Activated CD4-positive, alpha-beta T cell treated with anti-CD3 and anti-CD28 coated beads for 36 hours (primary cell): ENCODE measurements at places on chromosomes 12 and 14. TPM values are rescaled to one million over a fixed set of nuclear protein-coding genes. Genes with fewer than 3 reads are reported as not detected.

DNA sequence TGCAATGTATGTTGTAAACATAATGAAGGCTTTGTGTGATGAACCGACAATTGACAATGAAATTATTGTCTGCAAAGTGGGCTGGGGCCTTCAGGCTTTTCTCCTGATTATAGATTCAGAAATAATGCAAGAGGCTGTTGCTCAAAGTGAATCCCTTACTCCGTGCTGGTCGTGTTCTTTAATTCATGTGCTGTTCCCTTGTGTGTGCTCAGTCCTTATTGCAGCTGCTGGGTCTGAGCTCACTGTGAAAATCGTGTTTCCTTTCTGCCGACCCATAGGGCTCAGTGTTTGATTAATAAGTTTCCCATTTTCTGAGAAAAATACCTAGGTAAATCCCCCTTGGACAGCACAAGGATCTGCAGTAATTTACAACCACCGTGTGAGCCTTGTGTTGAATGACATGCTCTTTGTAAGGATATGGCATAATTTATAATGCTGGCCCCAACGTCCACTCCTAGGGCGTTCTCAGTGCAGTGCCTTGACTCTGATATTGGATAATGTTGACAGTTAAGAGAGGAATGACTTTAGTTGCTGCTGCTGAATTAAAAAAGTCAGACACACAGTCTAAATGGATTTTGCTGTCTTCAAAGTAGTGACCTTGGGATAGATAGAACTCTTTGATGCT, 81.6 kb downstream of the RGS6 start:
- DNase-seq: no peak

DNA sequence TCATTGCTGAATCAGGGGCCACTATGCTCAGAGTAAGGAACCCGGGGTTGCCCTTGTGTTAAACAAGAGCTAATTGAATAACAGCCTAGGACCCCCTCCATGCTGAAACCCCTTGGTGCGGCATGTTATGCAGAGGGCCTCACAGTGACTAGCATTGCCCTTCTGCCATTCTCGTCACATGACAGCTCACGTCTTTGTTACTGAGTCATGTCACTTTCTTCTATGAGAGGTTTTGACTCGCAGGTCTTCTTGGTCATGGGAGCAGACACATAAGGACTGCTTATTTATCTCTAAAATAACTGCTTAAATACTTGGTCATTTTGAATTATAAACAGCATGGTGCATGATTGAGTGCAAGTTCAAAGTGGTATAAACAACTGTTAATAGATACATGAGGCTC, 24.9 kb downstream of the TCTN1 start:
- no peak for DNase-seq

DNA sequence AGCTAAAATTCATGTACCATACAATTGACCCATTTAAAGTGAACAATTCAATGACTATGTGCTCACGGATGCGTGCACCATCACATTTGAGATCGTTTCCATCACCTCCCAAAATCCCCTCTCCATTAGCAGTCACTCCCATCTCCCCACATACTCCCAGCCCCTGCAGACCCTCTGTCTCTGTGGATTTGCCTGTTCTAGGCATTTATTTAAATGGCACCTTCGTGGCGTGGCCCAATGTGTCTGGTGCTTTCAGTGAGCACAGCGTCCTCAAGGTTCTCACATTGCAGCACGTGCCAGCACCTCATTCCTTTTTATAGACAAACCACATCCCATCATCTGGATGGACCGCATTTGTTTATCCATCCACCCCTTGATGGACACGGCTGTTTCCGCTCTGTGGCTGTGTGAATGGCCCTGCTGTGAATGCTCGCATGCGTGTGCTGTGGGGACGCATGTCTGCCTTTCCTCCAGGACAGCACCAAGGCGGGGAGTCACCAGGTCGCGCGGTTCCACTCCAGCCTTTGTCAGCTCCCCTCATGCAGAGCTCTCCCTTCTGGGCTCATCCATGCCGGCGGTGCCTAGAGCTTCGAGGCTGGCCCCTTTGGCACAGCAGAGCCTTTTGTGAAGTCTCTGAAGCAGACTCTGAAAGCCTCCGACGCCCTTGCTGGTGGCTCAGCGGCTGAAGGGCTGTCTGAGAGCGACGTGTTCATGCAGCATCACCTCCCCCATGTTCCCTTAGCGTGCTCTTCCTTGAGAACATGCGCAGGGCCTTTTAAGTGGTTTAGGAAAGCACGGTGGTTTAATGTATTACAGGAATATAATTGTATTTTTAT, 184.4 kb downstream of the KIF26A start:
- no peak for DNase-seq

GRCh38 chr14:75619548-75619947, 41.1 kb downstream of the ERG28 start:
- no peak for DNase-seq

DNA sequence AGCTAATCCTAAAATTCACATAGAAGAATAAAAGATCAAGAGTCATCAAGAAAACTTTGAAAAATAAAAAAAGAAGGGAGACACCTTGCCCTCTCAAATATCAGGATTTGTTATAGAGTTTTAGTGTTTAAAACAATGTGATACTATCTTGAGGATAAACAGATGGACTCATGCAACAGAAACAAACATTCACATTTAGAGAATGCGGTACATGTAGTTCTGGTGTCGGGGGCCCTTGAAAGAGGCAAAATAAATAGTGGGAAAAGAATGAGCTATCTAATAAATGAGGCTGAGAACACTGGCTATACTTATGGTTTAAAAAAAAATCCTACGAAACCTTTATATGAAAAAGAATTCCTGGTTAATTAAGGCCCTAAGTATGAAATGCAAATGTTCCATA, 127.7 kb downstream of the LLPH start:
- no peak for DNase-seq

DNA sequence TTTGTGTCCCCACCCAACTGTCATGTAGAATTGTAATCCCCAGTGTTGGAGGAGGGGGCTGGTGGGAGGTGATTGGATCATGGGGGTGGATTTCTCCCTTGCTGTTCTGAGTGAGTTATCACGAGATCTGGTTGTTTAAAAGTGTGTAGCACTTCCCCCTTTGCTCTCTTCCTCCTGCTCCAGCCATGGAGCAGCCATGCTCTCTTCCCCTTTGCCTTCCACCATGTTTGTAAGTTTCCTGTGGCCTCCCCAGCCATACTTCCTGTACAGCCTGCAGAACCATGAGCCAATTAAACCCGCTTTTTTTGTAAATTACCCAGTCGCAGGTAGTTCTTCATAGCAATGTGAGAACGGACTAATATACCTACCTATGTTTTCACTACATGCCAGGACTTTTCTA, 2.6 kb upstream of the POC1B start:
- DNase-seq: no peak

- DNase-seq: no peak
Observed at GRCh38 chr12:28750946-28751685, 398.0 kb upstream of the FAR2 start.

- no peak for DNase-seq
Observed at GRCh38 chr14:92880851-92881250, 42.1 kb upstream of the CHGA start.

- no peak for DNase-seq
Observed at GRCh38 chr12:86950444-86950843, 694.3 kb upstream of the MGAT4C start.

GRCh38 chr14:77378701-77379100, 1.5 kb downstream of the SAMD15 start:
- DNase-seq: no peak

GRCh38 chr14:22601996-22602395, 3.9 kb downstream of the ABHD4 start:
- no peak for DNase-seq

- no peak for DNase-seq
Observed at GRCh38 chr14:30299915-30300314, 259.0 kb upstream of the G2E3 start.

DNA sequence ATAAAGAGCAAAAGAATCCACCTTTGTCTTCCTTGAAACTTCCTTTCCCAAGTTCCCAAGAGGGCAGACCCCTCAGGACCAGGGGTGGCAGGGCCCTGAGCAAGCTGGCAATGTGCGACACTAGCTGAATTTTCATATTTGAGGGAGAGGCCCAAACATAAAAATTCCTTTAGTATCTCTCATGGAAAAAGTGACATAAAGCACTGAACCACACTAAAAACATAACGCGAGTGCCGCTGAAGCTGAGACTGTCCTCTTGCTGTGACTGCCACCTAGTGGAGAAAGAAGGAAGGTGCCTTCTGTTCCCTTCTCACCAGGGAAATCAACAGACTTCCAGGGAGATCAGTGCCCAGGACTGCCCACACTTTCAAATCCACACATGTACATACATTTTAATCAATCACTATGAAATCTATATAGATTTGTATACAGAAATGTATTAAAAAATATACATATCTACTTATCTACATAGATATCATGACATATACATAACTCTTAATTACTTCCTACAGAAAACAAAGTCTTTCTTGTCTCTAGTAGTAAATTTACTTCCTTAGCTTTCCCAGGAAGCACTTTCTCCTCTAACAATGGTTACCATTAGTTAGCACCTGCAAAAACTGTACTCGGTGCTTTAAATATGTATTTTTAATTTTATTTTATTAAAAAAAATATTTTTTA, 53.8 kb downstream of the SSH1 start:
- DNase-seq: peak; percentile 80

- no peak for DNase-seq
Observed at GRCh38 chr12:26554332-26554731, 278.7 kb downstream of the ITPR2 start.

DNA sequence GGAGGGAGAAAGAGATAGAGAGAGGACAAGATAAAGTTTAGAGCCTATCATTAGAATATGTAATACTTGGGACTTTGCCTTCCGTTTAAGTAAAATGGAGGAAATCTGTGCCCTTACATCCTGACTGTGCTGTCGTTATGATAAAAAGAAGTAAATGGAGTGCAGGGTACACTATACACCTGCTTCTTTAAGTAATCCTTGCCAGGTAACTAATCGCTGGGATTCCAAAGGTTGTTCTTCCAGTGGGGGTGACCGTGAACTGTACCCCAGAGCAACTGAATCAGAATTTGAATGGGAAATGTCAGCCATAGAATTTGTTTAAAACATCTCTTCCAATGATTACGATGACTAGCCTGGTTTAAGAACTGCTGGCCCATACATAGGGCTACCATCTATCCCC, 126.1 kb upstream of the EEA1 start:
- DNase-seq: no peak

- DNase-seq: no peak
Observed at GRCh38 chr12:114903083-114903691, 219.2 kb upstream of the TBX3 start.

DNA sequence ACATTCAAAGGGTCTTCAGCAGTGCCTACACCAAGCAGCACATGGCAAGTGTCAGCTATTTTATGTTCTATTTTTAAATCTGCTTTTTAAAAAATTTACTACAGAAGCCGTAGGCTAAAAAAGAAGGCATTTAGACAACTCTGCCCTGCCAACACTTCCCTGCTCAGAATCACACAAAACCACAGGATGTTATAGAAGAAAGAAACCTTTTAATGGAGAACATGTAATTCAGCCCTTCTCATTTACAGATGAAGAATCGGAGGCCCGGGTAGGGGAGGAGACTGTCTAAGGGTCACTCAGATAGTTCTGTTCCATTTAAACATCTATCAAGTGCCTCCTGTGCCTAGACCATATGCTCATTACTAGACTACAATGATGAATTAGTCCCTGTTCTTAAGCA, 171.8 kb upstream of the NTF3 start:
- no peak for DNase-seq

- DNase-seq: no peak
Observed at GRCh38 chr12:116651089-116651488, 86.8 kb downstream of the SPRING1 start.

DNA sequence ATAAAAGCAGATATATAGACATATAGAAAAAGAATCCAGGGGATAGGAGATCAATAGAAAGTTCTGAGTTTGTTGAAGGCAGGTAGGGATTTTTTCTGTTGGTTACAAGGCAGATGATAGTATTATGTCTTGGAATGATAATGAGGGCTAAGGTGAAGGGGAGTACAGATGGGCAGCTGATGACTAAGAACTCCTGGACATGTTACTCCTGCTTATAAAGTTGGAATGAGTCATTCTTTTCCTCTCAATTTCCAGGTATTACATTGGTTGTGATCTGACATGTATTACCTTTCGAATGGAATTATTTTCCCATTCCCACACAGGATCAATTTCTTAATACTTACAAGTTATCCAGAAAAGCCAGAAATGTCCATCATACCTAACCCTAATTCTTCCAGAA, 545.2 kb upstream of the MGAT4C start:
- no peak for DNase-seq

- DNase-seq: no peak
Observed at GRCh38 chr12:123134271-123134671, 16.6 kb downstream of the PITPNM2 start.

DNA sequence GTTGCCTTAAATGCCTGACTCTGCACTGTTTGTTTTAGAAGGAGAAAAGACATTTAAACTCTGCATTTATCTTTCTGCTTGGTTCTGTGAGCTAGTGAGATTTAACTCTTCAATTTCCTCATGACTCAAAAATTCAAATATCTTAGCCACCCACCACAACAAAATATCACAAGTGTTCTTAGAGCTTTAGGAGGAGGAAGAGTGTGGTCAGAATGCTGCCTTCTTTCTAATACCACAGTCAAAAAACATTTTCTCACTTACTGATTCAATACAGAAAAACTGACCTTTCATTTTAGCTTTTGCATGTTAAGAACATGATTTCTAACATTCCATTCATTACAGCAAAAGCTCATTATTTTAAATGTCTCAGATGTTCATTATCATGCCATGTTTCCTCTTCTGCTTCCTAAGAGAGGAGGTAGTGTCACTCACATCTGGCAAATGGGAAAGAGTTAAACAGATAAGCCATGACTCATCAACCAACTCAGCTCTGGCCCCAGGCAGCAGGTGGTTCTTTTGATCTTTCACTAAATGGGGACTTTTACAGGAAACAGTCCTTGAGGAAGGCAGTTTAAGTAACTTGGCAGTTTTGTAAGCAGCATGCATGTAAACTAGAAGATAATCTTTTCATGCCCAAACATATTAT, 56.4 kb upstream of the RNU6-8 start:
- DNase-seq: peak; percentile 29

DNA sequence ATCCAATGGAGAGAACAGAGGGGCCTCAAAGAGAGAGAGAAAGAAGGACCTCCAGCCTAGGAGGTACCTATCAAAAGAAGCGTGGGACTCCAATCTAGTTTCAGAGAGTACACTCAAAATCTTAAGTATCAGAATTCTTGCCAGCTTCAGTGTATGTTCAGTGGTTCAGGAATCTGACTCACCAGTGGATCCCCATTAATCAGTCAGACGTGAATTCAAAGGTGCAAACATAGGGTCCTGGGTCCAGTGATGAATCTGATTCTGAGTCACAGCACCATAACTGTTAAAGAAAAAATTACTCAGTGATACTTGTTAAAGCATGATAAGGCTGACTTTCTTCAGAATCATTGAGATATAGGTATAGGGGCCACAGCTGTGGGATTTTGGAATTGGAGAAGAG, 33.2 kb downstream of the ETNK1 start:
- DNase-seq: peak; percentile 47

Gene WIF1
- not detected for total RNA-seq

Gene PROX2
- total RNA-seq: 0.23 TPM

Gene DIO3
- total RNA-seq: not detected

Gene KRT2
- not detected for total RNA-seq

Gene CPNE8
- 3.0 TPM for total RNA-seq

Gene CLEC4C
- not detected for total RNA-seq

Gene PLEKHH1
- total RNA-seq: 5.7 TPM

Gene BDKRB1
- total RNA-seq: not detected

Gene FSCB
- not detected for total RNA-seq

Gene ADAM21
- 0.09 TPM for total RNA-seq

Gene B4GALNT3
- 2.2 TPM for total RNA-seq
